Erythroblast (primary cell): ENCODE measurements at places on chromosomes 5 and 9.
A peak's percentile ranks its signal among the peaks of the same experiment; 100 is the strongest.

DNA sequence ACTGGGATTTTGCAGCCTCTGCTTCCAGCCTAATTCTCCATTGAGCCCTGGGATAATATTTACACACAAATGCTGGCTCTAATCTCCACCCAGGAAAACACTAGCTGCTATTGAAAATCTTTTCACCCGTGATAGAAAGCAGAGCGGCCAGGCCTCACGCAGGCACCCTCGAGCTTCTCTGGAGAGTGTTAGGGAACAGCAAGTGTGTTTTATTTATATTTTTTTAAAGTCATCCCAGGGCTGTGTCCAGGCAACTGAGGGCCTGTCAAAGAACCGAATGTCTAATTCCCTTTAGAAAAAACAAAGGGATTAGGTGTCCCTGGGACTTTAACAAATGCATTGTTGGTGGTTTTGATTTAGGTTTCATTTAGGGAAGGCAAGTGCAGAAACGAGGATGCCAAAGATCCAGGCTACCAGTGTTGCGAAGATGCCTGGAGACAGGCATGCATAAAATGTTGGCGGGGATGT, 51.2 kb upstream of the SPRY4 start:
- DNase-seq, result no peak

DNA sequence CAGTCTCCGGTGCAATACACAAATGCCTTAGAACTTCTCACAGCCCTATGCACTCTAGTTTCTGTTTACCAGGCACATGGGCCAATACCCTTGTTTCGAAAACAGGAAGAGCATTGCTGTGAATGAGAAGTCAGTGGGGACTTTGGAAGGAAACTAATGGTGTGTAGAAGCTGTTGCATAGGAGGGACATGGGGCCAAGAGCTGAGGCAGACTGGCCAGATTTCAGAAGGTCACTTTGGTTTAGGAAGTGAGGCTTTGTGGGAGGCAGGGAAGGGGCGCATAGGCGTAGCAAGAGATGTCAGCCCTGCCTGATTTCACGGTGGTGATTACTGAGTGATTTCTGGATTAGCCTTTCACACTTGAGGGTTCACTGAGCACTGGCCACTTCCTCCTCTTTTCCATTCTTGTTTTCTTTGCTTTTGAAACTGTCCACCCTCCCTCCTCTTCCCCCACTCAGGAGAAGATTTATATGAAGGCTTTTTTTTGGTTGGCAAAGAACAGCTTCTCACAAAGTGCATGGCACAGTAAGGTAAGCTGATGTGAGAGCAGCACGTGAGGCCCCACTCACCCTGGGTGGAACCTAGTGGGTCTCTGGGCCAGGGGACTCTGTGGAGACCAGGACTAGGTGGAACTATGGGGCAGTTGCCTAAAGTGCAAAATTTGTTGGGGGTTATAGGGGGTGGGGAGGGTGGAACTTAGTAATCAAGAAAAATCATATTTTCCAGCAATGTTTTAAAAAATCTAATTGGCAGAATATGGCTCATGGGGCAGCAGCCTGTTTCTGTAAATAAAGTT, 6.1 kb upstream of the TMEM252 start:
- no peak for DNase-seq

- DNase-seq, result no peak
Observed at GRCh38 chr5:143024228-143024920, 254.2 kb downstream of the ARHGAP26 start.

- no peak for DNase-seq
Observed at GRCh38 chr9:109518621-109519335, 20.7 kb upstream of the PTPN3 start.

DNA sequence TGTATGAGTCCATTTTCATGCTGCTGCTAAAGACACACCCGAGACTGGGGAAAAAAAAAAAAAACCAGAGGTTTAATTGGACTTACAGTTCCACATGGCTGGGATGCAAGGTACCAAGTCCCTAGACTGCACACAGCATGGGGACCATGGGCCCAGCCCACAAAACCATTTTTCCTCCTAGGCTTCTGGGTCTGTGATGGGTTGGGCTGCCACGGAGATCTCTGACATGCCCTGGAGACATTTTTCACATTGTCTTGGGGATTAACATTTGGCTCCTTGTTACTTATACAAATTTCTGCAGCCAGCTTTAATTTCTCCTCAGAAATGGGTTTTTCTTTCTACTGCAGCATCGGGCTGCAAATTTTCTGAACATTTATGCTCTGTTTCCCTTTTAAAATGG, 340.3 kb upstream of the NUDT12 start:
- DNase-seq, result no peak

DNA sequence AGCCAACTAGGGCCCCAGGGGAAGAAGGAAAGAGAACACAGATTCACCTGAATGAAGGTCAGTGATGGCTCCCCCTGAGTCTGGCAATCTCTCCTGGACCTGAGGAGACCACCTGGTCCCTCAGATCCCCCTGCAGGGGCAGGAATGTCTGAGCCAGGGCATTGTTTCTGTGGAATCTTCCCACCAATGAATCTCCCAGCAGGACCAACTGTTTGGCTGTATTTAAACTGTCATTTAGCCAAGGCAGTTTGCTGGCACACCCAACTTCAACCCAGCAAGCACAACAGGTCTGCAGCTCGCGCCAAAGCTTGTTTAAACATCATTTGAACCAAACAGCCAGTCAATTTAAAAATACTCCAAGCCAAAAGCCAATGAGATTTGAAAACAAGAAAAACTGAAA, 92.6 kb downstream of the SH3TC2 start:
- DNase-seq, result no peak

- DNase-seq, result no peak
Observed at GRCh38 chr9:136042541-136042940, 52.5 kb downstream of the NACC2 start.

GRCh38 chr9:94625835-94626234, 13.5 kb downstream of the FBP1 start:
- no peak for DNase-seq

GRCh38 chr9:96342571-96343245, 40.7 kb upstream of the HSD17B3 start:
- DNase-seq, result no peak

GRCh38 chr9:34701023-34701768, 8.7 kb downstream of the CCL21 start:
- DNase-seq, result peak; percentile 68

- no peak for DNase-seq
Observed at GRCh38 chr9:2622461-2623287, 1.1 kb downstream of the VLDLR start.

DNA sequence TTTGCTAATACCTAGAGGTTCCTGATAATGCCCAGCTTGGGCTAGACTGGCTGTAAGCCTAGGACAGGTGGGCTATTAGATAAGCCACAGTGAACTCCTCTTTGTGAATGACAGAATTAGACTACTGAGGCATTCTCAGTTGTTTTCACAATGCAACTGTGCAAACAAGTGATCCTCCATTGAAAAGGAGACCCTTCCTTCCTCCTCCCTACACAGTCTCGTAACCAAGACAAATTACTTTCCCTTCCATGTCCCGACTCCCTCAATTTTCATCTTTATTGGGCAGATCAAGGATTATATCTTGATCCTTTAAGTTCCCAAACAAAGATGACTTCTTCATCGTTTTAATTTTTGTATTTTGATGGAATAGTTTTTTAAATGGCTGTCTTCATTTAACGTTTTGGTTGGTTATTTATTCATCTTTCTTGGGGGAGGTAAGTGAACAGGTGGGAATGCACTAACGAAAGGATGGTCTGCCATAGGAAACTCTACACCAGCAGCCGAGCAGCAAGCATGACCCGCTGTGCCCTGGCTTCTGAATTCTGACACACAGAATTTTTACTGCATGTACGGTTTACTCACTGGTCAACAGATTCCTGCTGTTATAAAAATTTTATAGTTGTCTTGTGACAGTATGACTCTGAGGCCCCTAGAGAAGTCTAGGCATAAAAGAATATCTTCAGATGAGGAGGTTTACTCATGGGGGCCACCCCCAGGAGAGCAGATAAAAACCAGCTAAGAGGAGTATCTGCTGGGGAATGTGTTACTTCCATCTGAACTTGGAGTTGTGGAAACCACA, 137.5 kb upstream of the TUT7 start:
- no peak for DNase-seq

GRCh38 chr5:945691-946551, 53.2 kb downstream of the TRIP13 start:
- no peak for DNase-seq

GRCh38 chr9:38761999-38762398, 42.1 kb upstream of the FAM240B start:
- no peak for DNase-seq

DNA sequence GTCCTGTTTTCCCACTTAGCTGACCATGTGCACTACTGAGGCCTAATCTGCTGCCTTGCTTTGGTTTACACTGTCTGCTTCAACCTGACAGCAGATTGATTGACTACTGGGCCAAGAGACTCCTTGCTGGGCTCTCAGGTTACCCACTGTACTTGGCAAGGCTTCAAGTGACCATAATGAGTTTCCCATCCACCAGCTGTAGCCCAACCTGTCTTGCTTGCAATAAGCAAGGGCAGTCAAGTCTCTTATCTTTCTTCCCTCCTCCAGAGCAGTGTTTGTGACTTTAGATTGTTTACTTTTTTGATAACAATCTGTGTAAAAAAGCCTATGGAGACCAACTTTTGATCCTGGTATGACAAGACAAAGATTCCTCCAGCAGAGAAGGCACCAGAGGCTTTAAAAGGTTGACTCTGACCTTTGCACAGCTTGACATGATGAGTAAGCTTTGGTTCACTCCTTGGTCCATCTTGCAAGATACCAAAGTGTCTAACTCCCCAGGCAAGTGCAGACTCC, 912.3 kb upstream of the SEMA6A start:
- DNase-seq, result no peak

GRCh38 chr5:142364251-142365145, 39.7 kb upstream of the SPRY4 start:
- DNase-seq, result peak; percentile 60
